Heart right ventricle (tissue), 16 donors: ENCODE measurements at places on chromosomes 12 and 14.

- no peak for DNase-seq
These were observed 2.6 kb downstream of the GPR68 start for GRCh38 chr14:91241863-91242262.

- DNase-seq = no peak
These were observed 43.8 kb downstream of the RIMBP2 start for GRCh38 chr12:130672089-130672820.

- DNase-seq = no peak
These were observed 202.7 kb upstream of the FRMD6 start for GRCh38 chr14:51448831-51449670.

DNA sequence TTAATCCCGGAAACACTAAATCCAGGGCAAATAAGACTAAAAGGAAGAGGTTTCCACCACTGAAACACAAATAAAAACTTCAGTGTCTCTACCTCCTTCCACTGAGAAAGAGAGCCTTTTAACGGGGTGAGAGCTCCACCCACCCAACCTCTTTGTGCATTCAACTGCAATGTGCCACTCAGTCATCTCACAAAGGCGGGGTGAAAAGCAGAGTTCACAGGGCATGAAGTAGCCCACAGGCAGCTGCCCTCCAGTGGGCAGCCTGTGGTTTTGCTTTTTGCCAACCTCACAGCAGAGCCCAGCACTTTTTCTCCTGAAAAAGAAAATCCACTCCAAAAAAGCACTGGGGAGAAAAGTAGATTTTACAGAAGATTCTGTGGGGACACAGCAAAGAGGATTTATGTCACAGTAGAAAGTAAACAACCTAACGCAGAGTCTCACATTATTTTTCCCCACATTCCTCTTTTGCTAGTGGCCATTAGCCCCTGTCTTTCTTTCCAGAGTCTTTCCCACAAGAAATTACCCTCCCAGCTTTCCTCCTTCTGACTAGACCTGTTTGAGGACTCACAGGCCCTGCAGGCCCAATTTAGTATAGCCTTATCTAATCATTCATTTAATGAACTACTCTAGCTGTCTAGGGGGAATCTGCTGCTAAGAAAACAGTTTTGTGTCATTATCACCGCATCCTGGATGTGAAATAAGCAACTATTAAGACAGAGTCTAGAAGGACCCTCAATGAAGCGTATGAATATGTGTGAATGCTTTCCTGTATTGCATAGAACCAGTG, 753.8 kb upstream of the FOXG1 start:
- DNase-seq = no peak

GRCh38 chr12:70785896-70786295, 134.6 kb downstream of the PTPRR start:
- DNase-seq = no peak

GRCh38 chr12:2335916-2336315, 283.1 kb downstream of the CACNA1C start:
- no peak for DNase-seq

DNA sequence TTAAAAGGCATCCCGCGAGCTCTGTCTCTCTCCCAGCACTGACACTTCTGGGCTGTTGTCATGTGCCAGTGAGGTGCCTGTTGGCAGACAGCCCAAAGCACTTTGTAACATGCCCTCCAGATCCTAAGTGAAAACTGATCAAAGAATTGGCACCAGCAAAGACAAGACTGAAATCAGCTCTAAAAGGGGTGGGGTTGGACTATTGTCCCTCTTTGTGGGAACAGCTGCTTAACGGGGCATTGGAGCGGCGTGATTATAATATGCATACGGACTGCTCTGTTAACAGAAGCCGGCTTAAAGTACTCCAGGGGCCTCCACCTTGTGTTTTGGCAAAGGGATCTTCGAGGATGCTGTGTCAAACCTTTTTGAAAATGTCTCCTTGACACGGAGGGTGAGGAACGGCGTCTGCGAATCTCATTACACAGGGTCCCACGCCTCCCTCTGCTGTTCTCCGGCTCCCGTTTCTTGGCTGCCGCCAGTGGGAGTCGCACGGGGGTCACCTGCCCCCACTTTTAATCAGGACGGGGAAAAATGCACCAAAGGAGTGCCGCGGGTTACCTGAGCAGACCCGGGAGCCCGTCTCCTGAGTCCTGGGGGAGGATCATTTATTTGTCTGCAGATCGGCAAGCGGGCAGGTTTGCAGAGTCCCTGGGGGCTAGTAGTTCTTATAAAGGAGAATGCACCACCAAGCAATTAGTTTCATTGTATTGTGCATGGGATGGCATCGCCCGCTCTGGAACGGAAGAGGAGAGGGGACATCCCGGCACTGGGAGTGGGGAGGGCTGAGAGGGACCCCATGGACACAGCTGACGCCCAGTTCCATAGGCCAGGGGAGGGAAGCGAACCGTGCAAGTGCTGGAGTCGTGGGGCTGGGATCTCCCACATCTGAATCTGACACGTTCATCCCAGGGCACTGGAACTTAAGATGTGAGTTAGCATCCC, 44.3 kb downstream of the SPRING1 start:
- no peak for DNase-seq

DNA sequence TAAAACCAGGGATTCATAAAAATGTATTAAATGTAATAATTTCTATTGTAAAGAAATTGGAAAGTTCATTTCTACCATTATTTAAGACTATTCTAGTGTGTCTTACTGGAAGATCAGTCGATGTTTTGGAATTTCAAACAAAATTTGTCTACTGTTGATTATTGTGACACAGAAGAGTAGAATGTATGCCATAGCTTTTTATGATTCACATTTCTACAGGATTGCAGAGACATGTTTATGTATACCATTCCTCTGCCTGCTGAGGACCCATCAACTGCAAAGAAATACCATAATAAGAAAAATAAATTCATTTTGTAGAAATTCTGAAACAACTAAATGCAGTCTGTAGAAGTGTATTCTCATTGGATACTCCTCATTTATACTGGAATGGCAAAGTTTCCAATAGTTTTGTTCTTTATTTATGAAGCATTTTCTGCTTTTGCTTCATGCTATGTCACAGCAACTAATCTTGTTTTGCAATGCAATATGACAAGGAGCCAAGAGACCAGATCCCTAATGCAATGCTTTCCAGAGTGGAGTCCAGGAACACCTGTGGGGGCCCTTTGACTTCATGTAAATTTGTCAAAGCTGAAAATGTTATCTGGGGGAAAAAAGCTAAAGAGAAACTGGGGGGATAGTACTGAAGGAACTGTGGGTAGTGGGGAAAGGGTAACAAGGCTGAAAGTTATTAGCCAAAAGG, 172.9 kb upstream of the LRIG3 start:
- no peak for DNase-seq
